Right hindlimb (tissue), 1 donor: ENCODE measurements at places on chromosomes 11 and 22.

- no peak for DNase-seq
Observed at GRCh38 chr11:68048681-68049508, 10.1 kb downstream of the TCIRG1 start.

DNA sequence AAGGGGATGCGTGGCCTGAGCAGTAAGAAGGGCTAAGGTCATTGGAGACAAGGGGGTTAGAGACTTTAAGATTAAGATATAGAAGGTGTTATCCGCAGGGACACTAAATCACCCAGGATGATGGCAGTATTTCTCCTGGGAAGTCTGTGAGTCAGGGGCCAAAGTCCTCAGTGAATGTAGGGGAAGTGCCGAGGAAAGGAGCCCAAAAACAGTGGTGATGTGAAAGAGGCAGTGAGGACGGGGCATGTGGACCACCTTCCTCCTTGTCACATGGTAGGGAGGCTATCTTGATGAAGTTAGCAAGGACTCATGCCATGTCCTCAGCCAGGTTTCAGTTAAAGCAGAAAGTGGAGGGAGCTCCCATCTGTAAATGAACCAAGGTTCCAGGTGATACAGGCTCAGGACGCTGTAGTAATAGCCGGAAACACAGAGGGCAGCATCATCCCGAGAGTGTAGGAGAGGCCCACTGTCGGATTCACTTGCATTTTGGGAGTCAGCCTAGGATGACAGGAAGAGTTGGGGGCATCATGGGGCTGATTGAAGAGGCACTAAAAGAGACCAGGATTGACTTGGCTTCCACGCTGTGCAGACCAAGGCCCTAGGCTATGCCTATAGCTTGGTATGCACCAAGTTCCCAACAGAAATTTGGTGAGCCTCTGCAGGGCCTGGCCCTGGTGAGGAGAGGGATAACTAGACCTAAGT, 33.5 kb downstream of the WEE1 start:
- DNase-seq: no peak

DNA sequence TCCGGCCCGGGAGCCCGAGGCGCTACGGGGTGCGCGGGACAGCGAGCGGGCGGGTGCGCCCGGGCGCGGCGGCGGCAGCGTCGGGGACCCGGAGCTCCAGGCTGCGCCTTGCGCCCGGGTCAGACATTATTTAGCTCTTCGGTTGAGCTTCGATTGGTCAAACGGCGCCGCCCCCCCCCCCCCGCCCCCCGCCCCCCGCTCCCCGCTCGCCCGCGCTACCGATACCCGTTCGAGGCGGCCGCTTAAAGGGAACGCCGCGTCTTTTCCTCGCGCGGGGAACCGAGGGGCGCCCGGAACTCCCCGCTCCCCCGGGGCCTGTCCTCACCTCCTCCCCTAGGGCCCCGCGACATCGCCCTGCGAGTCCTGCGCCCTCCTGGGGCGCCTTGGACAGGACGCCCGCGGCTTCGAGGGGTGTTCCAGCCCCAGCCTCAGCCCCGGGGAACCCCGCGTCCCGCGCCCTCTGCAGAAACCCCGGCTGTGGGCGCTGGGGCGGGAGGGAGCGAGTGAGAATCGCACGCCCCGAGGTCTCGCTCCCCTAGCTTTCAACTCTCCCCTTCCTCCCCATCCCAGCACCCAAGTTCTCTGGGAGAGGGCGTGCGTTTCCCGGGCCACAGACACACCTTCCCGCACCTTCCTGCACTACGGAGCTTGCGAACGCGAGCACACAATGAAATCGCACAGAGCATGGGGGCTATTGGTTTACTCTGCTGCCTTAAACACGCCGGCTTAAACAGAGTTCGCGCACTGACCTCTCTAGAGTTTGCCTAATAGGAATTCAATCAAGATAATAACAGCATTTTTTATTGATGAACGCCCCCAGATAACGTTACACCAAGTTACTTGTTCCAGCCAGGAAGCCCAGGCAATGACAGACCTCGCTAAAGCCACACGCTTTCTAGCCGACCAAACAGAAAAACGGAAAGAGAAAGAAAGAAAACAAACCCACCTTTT, at the start of gene BDNF:
TSS of gene BDNF (minus strand) at position 105 of the 951 bp plus-strand sequence. CDS start 41,891 bp downstream, outside the sequence.
- DNase-seq: peak; percentile 66

- peak; percentile 77 for DNase-seq
Observed at GRCh38 chr11:47216121-47216798, 1.5 kb downstream of the DDB2 start.

DNA sequence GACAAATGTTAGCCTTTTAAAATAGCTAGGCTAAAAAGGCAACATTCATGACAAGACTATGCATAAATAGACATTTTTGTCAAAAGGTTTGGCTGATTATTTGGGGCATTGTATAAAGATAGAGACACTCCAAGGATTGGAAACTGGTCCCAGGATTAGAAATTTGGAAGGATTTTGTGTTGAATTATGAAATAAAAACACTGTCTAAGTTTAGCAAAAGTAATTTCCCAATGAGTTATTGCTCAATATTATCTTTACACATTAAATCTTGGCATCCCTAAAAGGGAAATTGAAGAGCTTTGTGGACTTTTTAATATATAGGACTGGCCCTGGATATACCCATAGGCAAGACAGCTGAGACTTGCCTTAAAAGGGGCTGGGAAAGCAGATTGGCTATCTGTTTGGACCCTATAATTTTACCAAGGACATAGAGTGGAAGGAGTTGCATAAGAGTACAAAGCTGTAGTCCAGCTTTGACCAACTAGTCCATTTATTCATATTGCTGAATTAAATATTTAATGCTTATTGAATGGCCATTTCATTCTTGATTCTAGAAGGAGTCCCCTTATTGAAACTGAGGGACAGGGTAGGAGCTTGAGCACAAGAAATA, 382.7 kb downstream of the METTL15 start:
- DNase-seq: no peak

DNA sequence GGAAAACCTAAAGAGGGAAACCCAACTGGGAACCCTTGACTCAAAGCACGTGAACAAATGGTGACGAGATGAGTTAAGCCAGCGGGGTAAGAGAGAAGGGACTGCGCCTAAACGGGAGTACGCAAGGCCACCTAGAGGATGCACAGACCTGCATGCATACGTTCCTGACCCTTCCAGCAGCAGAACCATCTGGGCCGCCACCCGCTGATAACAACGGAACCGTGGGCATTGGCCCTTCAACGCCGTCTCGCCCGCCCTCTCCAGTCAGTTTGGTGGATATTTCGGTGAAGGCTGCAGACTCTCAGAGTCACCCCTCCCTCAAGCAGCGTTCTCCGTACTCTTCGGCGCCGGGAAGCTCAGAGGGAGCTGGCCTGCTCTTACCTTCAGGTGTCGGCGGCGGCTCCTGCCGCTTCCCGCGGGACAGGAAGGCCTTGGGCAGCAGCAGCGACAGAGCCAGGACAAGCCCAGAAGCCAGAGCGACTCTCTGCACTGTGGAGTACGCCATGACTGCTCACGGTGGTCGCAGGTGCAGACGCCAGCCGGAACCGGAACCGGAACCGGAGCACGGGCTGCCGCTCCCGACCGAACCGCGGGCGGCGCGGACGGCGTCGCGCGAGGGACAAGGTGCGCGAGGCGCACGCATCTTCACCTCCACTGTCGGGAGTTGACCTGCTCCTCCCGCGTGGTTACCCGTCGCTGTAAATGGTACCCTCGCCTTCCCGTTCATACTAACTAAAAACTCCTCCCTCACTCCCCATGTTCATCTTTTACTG, at the start of gene RIC3:
TSS of gene RIC3 (minus strand) at position 541 of the 773 bp plus-strand sequence. CDS start at position 505, 36 bp downstream.
- DNase-seq: no peak

DNA sequence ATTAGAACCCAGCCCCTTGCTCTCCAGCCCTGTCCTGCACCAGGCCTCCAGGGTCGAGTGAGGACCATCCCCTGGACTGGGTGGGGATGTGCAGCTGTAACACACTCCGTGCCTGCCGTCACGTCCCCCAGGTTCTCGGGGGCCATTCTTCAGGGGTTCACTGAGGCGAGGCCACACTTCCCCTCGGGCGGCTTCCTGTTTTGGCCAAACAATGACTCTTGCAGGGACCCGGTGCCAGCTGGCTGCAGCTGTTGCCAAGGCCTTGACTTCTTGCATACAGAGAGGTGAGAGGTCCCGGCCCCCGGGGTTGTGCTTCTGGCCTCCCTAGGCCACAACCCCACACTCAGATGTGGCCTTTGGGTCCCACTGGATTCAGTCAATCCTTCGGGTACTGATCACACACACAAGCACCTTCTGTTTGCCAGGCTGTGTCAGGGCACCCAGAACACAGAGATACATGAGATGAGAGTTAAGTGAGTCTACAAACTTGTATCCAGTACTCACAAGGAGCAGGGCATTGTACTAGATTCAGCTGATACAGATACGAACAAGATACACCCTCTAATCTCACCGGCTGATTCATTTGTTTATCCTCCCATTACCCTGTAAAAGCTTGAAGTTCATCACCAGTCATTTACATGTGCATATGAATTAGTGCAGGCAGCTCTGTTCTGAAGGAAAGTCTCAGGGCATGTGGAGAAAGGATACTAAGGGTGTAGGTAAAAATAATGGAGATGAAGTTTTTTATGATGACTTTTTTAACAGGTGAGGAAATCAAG, 32.9 kb downstream of the LRRC32 start:
- DNase-seq: no peak

- DNase-seq: no peak
Observed at GRCh38 chr11:13947379-13947778, 15.1 kb upstream of the SPON1 start.

GRCh38 chr11:86091566-86091965, 22.7 kb upstream of the PICALM start:
- no peak for DNase-seq

DNA sequence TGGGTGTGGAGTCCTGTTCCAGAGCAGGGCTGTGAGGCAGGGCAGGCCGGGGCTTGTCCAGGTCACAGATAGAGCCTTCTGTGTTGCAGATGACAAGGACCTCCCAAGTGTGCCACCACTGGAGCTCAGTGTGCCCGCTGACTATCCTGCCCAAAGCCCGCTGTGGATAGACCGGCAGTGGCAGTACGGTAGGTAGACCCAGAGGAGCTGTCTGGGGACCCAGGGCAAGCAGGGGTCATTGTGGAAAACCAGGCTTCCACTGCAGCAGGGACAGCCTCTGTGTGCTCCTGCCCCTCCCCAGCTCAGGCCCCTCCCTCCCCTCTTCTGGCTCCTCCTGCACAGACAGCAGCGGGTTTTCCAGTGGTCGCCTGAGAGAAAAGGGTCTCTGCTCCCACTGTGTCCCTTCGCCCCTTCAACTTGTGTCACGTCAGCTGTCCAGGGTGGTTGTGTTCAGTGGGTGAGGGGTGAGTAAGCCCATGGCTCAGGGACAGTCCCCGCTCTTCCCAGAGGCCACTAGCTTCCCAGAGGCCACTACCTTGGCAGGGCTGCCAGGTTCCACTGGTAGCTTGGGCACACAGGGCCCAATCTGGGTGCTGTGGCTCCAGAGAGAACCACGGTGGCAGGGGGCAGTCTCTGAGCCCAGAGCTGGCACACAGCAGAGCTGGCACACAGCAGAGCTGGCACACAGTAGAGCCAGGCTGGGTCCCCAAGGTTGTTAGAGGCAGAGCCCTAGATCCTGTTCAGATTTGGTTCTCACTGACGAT, 78.4 kb downstream of the MED15 start:
- DNase-seq: no peak

DNA sequence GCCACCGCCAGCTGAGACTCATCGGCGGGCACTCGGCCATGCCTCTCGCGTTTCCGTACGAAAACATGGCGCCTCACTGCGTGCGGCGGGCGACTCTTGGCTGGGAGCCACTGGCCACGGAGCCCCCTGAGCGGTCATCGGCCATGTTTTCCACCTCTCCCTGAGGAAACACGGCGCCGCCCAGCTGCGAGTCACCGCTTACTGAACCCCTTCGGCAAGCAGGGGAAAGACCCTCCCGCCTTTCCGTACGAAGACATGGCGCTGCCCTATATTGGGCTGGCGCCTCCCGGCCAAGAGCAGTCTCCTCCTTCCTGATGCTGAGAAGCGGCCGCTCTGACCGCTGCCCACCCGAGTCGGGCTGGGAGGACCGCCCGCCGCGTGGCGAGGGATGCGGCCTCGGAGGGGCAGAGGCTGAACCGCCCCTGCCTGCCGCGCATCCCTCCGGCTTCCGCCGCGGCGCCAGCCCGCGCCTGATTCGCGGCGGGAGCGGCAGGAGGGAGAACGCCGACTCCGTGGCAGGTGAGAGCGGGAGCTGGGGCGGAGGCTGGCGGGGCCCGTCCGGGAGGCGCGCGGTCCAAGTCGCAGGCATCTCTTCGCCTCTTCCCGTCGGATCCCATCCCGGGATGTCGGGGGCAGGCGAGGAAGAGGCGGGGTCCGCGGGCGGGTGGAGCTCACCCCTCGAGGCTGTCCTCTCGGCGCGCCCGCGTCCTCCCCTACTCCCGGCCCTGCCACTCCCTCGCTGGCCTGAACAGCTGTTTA, at the start of gene TCP11L1:
TSS of gene TCP11L1 (plus strand) at position 299 of the 759 bp plus-strand sequence. CDS start 4,202 bp downstream, outside the sequence.
- DNase-seq: peak; percentile 97

GRCh38 chr11:14644226-14645014, 816 bp downstream of the PDE3B start:
- peak; percentile 58 for DNase-seq

GRCh38 chr11:10503221-10503620, 37.8 kb downstream of the RNF141 start:
- DNase-seq: no peak

- no peak for DNase-seq
Observed at GRCh38 chr11:122737951-122738693, 82.6 kb downstream of the UBASH3B start.

GRCh38 chr22:30169002-30169401, 77.6 kb downstream of the LIF start:
- no peak for DNase-seq
